Mucosa of descending colon (tissue), 3 donors: ENCODE measurements at places on chromosomes 7 and 10.

DNA sequence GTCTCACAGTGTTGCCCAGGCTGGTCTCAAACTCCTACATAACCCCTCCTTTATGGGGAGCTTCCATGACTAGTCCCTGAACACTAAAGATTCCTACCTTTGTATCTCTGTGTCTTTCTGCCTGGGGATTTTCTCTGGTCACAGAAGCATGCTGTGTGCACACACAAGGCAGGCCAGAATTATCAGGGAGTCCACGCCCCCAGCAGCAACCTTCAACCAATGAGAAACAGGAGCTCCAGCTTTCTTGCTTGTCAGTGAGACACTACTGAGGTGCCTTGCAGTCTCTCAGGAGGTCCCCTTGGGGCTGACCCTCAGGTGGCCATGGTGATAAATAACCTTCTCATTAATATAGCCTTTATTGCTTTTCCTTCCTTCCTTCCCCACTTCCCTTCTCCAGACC is 45.1 kb upstream of the AUTS2 start:
- DNase-seq, result no peak

DNA sequence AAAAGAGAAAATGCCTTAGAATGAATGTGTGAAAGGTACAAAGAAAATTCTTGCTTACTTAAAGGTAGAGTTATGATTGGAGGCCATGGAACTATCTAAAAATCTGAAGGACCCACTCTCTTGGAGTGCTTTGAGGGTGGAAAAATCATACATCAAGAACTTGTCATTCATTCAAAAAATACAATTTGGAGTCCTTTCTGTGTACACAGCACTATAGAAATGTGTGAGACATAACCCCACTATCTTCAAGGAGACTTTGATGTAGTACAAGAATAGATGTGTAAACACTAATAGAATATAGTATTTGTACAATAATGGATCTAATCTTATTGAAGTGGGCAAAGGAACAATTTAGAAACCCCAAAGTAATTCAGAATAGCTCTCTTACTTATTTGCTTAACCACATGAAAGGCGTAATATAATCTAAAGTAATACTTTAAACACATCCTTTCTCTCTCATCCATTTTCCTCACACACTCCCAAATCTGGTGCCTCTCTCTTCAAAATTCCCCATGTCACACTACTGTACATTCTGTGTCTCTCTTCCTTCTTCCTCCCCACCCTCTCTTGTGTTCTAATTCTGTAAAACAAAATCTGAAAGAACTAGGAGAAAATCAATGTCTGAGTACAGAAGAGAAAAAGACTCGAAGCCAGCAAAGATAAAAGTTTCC is 166.7 kb downstream of the DNAJB9 start:
- no peak for DNase-seq

DNA sequence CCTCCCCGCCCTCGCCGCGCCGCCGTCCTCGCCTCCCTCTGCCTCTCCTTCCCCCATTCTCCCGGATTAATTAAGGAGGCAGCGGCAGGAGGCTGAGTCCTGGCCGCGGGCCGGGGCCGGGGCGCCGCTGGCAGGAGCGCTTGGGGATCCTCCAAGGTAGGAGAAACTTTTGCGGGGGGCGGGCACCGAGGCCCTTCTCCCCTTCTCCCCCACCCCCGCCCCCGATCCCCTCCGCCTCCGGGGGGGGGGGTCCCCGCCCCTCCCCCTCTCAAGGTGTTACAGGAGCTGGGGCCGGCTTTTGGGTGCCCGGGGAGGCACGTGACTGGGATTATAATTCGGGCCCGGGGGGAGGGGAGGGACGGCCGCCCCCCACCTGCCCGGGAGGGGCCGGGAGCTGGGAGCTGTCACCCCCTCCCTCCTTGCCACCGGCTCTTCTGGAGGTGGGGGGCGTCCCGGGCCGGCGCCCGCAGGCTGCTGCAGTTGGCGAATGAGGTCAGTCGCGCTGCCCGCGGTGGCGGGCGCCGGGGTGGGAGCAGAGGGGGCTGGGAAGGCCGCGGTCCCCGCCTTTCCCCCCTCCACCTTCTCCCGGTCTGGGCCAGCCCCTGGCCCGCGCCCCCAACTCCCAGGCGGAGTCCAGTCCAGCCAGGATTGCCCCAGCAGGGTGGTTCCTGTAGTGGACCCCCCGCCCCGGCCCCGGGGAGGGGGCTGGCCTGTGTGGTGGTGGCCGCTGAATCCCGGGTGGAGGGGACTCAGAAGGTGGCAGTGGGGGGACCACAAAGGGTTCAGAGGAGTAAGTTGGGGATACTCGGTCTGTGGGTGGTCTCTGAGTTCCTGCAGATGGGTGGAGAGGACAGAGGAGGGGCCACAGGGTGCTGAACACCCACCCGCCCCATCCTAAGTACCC is 567 bp downstream of the GTF2IRD1 start:
- no peak for DNase-seq

DNA sequence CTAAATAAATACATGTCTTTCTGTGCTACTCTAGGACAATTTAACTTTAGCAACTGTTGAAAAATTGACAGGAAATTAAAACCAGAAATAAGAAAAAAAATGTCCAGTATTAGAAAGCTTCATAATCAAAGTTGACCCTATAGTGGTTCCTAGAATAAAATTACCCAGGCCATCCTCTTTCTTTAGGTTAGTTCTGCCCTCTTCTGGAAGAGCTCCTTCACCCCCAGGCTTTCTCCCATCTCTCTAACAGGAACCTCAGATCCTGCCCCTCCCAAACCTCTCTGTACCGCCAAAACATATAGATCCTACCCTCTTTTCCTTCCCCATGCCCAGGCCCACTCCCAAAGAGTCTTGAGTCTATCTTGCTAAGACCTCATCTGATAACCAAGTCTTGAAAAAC is 159.4 kb upstream of the CDK1 start:
- DNase-seq, result no peak
